ENCODE measurements at places on chromosomes 7 and 10.

- no peak for DNase-seq
Observed at GRCh38 chr7:66845379-66846095, 75.5 kb upstream of the TMEM248 start.

DNA sequence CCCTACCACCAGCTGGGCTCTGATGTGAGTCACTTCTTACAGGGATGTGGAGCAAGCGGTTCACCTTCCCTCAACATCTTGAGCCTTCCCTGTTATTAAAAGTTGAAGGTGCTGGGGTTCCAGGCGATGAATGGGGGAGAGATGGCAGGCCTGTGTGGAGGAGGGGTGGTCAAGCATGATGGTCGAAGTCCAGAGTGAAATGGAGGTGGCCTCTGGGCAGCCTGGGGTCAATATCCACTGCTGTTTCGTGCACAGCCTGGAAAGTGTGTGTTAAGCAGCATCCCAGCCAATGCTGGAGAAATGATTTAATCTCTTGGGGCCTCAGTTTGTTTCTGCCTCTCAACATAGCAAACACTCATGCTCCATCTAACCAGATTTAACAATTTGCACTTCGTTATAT lies 33.7 kb upstream of the DMBT1 start:
- no peak for DNase-seq

DNA sequence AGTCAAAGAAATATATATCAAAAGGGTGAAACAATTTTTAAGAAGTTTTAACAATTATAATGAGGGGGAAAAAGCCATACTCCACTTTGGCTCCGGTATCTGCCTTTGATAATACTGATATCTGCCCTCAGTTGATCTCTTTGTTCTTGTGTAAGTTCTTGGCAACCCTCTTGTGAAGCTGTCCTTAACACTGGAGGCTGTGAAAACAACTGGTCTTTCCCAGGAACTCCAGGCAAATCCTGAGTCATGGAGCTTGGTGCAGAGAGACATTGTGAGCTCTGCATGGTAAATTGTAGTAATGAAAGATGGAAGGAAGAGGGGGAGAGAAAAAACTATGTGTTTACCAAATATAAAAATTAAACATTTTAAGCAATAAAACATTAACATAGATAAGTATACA lies 11.9 kb upstream of the ERVW-1 start:
- DNase-seq, result no peak

GRCh38 chr7:123974326-123974908 lies 49.4 kb downstream of the SPAM1 start:
- DNase-seq, result no peak

- DNase-seq, result no peak
Observed at GRCh38 chr7:101582971-101583370, 46.1 kb downstream of the MYL10 start.

- DNase-seq, result no peak
Observed at GRCh38 chr7:33517191-33517590, 387.8 kb downstream of the BBS9 start.

DNA sequence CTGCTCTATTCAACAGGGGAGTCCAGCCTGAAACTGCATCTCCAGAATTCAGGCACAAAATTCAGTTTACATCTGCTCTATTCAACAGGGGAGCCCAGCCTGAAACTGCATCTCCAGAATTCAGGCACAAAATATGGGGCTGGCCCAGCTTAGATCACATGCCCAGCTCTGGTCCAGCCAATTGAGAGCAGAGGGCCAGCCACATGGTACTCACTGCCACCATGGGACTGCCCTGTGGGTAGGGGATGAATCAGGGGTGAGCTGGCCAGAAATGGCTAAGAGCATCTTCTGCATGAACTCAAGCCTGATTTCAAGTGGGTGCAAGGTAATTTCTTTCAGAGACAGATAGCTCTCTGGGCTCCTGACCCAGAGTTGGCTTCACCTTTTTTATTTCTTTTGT lies 156.6 kb upstream of the LYZL2 start:
- no peak for DNase-seq

GRCh38 chr7:422191-422885 lies 97.3 kb downstream of the PDGFA start:
- DNase-seq, result no peak

DNA sequence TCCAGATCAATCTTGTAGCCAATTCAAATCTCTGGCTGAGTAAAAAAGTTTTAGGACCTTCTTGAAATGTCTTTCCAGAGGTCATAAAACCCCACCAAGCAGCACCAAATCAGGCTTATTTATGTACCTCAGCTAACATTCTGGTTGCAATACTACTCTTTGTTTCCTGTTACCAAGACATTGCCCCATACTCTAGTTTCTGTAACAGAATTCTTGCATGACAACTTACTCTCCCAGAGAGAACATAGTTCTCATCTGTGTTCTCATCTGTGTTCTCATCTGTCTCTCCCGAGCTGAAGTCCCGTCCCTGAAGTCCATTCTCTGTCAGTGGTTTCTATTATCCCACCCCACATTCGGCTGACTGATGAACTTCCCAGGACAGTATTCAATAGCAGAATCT lies 1285.1 kb downstream of the XPNPEP1 start:
- no peak for DNase-seq

GRCh38 chr7:146479040-146479439 lies 362.4 kb downstream of the CNTNAP2 start:
- no peak for DNase-seq

- DNase-seq, result no peak
Observed at GRCh38 chr7:154469652-154470051, 417.5 kb downstream of the DPP6 start.

DNA sequence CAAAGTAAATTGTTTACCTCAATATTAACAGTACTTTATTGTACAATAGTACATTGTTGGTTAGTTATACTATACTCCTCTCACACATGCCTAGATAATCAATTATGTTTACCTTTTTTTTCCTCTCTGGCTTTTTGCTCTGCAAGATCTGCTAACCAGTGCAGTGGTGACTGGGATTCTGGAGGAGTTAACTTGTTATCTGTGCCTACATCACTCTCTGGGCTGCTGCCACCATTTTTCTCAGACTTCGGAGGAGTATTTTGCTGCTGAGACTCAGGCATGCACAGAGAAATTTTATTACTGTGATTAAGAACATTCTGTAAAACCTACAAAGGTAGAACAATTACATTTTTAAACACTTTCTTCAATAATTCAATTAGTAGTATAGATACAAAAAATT lies 59.7 kb downstream of the NRBF2 start:
- DNase-seq, result no peak

GRCh38 chr10:103193820-103194529 lies 903 bp upstream of the NT5C2 start:
- DNase-seq, result no peak

DNA sequence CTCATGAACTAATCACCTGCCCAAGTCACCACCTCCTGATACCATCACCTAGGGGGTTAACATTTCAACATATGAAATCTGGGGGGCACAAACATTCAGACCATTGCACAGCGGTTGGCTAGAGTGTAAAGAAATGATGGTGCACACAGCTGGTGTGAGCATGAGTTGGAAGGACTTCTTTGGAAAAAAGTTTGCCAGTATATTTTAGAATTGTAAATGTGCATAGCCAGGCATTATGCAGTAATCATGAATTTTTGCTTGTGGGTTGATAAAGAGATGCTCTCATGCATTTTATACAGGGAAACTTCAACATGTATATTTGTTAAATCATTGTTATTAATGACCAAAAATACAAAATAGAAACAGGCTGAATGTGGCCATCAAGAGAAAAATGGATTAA lies 100.0 kb downstream of the VWC2 start:
- no peak for DNase-seq

DNA sequence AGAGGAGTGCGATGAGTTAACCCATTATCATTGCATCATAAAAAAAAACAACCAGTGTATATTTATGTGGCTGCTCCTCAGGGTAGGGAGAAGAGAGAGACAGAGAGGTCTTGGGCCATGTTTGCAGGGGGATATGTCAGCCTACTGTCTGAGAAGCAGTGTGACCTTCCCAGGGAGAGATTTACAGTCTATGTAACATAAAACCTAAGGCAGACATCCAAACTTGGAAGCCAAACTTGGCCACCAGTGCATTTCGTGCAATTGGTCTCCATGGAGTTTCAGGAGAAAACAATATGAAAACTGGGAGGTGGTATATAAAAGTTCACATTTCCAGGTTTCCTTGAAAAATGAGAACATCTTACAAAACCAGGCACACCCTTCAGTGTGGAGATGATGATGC lies 85.9 kb upstream of the CXCL12 start:
- DNase-seq, result no peak

GRCh38 chr7:77525231-77525630 lies 11.9 kb upstream of the PTPN12 start:
- DNase-seq, result no peak

DNA sequence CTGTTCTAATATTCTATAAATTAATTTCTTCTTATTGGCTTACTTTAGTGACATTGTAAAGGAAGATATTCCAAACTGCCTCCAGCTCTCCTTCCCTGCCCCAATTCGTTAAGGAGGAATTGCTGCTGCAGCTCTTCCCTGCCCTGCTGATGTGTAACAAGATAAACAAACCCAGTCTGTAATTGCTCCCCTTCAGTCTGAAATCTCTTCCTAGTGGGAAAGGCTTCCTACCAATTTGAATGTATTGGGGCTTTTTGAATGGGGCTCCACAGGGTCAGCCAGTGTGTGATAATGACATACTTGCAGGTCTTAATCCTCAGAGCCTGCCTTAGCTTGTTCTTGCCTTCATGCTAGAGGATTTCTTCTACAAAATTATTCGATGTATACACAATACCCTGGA lies 849.9 kb upstream of the GHITM start:
- no peak for DNase-seq

DNA sequence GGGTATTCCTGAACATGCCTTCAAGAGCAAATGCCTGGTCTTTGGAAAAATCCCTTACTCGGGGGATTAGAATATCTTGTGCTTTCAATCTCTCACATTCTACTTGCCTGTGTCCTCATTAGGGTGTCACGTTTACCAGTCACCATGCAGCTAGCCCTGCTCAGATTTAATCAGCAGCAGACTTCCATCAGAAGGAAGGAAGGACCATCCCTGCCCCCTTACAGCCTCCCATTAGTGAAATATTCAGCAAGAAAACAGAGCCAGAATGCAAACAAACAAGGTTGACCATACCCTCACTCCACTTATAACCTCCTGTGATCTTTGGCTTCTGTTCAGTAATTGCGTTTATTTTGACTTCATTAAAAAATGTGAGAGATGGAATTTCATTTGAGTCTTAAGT lies 208.6 kb downstream of the CXCL12 start:
- DNase-seq, result no peak

DNA sequence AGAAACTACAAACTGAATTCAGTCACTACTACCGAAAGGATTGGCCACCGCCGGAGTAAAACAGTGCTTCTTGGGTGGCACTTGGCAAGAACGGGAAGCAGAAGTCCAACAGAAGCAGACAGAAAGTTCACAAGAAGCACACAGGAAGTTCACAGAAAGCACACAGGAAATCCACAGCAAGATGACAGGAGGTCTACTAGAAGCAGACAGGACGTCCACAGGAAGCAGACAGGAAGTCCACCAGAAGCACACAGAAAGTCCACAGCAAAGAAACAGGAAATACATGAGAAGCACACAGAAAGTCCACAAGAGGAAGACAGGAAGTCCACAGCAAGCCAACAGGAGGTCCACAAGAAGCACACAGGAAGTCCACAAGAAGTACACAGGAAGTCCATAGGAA lies 399.2 kb upstream of the AUTS2 start:
- no peak for DNase-seq

- no peak for DNase-seq
Observed at GRCh38 chr10:101588879-101589278, 758 bp downstream of the DPCD start.

- no peak for DNase-seq
Observed at GRCh38 chr7:100384628-100385294, 11.5 kb downstream of the PILRA start.

GRCh38 chr10:74837743-74838142 lies 11.3 kb downstream of the KAT6B start:
- no peak for DNase-seq

GRCh38 chr7:45564485-45564884 lies 9.7 kb upstream of the ADCY1 start:
- no peak for DNase-seq
